ENCODE measurements at places on chromosomes 4 and X.

GRCh38 chrX:2449135-2449886 lies 51.5 kb downstream of the DHRSX start:
- no peak for DNase-seq

- no peak for DNase-seq
Observed at GRCh38 chr4:11605597-11605996, 176.9 kb upstream of the HS3ST1 start.

DNA sequence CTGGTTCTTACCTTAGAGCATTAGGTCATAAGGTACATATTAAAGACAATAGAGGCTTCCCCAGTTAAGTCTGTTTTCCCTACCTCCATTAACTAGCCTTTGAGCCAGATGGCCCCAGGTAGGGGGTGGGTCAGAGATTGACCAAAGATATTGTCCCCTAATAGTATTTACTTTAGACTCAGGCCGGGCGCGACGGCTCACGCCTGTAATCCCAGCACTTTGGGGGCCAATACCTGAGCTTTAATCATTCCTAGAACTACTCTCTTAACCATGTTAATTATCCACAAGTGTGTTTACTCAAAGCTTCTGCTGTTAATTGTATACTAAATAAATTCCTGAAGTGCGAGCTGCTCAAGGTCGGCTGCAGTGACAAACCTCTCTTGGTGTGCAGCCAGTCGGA lies 28.0 kb upstream of the AMBN start:
- DNase-seq = no peak

DNA sequence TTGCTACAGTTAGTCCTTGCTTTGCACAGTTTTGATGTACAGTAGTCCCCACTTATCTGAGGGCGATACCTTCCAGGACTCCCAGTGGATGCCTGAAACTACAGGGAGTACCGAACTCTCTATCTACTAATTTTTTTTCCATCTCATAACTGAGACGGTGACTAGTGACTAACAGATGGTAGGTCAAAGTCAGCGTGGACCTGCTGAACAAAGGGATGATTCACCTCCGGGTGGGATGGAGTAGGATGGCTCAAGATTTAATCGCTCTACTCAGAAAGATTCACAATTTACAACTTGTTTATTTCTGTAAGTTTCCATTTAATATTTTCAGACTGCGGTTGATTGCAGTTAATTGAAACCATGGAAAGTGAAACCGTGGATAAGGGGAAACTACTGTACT lies 655.8 kb downstream of the ZNF674 start:
- DNase-seq = no peak

GRCh38 chr4:183936574-183937345 lies 31.7 kb downstream of the STOX2 start:
- DNase-seq = no peak

- DNase-seq = no peak
Observed at GRCh38 chr4:152039023-152039481, 278.2 kb upstream of the GATB start.

DNA sequence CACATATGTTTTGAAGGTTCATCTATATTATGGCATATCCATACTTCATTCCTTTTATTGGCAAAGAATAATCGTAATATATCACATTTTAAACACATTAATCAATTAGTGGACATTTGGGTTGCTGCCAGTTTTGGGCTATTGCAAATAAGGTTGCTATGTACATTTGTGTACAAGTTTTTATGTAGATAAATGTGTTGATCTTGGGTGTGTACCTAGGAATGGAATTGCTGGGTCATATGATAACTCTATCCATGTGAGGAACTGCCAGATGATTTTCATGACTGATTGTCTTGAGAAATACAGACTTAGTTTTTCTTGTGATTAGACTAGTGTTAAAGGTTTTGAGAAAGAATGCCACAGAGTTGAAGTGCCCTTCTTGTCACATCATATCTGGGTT lies 99.2 kb upstream of the RAB40AL start:
- no peak for DNase-seq

DNA sequence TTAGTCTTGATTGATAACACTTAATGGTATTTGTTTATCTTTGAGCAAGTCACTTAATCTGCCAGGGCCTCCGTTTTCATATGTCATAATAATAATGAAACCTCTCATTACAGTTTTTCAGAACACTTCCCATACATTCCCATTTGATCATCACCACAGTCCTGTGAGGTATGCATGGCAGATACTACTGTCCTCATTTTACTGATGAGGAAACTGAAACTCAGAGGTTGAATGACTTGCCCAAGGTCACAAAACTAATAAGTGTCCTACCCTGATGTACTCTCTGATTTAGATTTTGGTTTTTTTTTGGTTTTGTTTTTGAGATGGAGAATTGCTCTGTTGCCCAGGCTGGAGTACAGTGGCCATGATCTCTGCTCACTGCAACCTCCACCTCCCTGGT lies 25.7 kb downstream of the ZFX start:
- no peak for DNase-seq

DNA sequence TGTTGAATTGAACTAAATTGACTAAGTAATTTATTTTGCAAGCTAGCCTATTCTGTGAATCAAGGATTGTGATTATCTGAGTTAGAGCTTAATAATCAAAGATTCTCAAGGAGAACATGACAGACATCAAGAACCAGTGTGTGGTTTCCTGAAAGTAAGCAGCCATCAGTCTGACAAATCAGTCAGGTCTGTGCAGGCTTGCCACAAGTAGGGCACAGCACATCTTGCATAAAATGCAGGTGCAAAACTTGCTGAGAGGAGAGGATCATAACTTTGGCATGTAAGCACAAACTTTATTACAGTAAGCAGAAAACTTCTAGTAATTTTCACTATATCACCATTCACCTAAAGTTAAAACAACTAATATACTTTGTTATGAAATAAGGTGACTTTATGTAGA lies 22.5 kb downstream of the FAM241A start:
- no peak for DNase-seq

DNA sequence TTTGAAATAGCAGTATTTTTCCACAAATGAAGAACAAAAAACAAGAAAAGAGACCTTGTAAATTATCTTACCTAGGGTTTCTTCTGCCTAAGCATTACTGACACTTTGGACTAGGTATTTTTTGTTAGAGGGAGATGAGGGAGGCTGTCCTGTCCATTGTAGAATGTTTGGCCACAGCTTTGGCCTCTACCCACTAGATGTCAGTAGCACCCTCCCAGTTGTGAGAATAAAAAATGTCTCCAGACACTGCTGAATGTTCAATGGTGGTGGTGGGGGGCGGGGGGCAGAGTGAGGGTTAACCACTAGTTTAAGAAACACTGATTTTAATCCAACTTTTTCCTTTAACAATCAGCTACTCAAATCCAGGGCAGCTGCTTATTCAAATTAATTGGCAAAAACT lies 25.8 kb downstream of the OTUD4 start:
- no peak for DNase-seq

DNA sequence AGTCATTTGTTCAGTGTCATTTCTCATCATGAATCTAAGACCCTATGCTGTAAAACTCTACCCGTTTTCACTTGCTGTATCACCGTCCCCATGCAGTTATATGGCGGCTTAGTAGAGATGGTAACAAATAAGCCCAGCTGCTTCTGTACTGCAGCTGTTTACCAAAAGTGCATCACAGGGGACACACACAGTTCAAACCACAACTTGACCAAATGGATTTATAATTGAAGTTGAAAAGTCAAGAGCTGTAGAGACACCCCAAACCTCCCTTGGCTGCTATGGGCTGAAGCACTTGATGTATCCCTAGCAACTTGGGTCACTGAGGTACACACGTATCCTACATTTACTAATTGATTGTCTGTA lies 219.0 kb upstream of the FGF13 start:
- DNase-seq = no peak

DNA sequence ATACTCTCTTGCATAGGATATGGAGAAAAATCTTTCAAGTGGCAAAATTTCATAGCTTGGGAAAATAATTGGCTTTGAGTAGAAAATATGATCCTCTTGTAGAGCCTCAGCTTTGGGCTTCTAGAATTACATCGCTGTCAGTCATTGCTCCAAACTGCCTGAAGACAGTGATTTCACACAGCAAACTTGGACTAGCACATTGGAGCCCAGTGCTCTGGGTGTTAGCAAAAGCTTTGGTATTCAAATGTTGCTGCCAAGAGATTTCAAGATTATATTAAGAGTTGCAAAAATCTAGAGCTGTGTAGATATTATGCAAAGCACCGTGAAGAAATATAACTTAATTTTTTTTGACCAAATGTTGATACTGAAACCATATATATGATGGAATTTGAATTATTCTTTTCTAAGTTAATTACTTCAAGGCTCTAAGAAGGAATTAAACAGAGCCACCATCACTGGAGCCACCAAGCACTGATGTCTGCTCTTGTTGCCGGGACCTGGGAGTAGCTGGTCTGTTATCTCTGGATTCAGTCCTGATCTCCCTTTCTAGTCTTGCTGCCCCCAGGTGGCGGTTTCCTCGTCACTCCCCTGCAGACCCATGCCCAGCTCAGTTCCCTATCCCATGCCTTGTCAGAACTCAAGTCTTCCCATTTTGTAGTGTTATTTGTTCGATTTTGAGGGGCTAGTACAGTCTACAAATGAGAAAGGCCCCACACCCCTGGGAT lies 260.7 kb upstream of the SFRP2 start:
- no peak for DNase-seq

- no peak for DNase-seq
Observed at GRCh38 chrX:118272242-118272641, 73.7 kb upstream of the WDR44 start.

GRCh38 chr4:71833232-71833900 lies 49.5 kb upstream of the GC start:
- DNase-seq = no peak

- no peak for DNase-seq
Observed at GRCh38 chr4:10205223-10205622, 88.6 kb upstream of the WDR1 start.

- no peak for DNase-seq
Observed at GRCh38 chr4:28435314-28435713, 1574.7 kb downstream of the STIM2 start.

DNA sequence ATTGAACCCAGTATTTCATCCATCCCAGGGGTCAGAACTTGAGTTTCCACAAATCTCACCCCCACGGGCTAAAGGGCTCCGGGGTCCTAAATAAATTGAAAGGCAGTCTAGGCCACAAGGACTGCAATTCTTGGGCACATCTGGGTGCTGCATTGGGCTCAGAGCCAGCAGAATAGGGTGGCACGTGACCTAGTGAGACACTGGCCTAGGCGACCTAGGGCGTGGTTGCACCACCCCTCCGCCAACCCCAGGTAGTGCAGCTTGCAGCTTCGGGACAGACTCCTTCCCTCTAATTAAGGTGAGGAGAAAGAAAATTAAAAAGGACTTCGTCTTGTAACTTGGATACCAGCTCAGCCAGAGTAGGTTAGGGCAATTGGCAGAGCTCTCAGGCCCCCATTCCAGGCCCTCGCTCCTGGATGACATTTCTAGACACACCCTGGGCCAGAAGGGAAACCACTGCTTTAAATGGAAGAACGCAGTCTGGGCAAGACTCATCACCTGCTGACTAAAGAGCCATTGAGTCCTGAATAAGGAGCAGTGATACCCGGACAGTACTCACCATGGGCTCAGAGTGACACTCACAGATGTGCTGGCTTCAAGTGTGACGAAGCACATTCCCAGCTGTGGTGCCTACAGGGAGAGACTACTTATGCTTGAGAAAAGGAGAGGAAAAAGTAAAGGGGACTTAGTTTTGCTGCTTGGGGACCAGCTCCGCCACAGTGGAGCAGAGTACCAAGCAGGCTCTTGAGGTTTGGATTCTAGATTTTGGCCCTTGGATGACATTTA lies 735.4 kb downstream of the FSTL5 start:
- DNase-seq = no peak

DNA sequence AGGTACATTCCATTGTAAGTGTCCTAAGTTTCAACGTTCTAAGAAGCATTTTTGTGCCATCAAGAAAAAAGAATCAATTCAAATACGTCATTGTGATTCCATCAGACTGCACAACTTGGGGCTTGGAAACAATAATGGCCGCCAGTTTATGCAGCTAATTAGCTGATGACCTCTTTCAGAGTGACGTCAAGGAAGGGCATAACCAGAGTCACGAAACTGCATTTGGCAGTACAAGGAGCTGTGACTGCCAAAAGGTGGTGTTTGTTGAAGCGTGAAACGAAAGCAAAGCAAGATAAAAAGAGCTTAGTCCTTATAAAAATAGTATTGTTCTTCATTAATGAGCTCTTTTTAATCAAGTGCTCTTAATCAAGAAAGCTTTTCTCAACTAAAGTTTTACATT lies 81.1 kb upstream of the SH3RF1 start:
- no peak for DNase-seq

GRCh38 chr4:75141162-75141561 lies 208.2 kb downstream of the PARM1 start:
- DNase-seq = no peak

- DNase-seq = no peak
Observed at GRCh38 chr4:79155336-79155735, 170.5 kb downstream of the NAA11 start.

GRCh38 chr4:85482010-85482738 lies 7.2 kb downstream of the ARHGAP24 start:
- DNase-seq = no peak

GRCh38 chrX:9327747-9328145 lies 137.1 kb upstream of the TBL1X start:
- no peak for DNase-seq

DNA sequence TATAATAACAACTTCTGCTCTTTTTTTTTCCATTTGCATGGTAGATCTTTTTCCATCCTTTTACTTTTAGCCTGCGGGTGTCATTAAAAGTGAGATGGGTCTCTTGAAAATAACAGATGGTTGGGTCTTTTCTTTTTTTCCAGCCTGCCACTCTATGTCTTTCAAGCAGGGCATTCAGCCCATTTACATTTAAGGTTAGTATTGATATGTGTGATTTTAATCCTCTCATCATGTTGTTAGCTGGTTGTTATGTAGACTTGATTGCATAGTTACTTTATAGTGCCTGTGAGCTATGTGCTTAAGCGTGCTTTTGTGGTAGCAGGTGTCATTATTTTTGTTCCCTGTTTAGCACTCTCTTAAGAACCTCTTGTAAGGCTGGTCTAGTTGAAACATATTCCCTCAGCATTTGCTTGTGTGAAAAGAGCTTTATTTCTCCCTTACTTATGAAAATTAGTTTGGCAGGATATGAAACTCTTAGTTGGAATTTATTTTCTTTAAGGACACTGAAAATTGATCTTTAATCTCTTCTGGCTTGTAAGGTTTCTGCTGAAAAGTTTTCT lies 326.1 kb downstream of the SH3BGRL start:
- DNase-seq = no peak

- DNase-seq = no peak
Observed at GRCh38 chrX:87409113-87409841, 108.3 kb upstream of the KLHL4 start.

DNA sequence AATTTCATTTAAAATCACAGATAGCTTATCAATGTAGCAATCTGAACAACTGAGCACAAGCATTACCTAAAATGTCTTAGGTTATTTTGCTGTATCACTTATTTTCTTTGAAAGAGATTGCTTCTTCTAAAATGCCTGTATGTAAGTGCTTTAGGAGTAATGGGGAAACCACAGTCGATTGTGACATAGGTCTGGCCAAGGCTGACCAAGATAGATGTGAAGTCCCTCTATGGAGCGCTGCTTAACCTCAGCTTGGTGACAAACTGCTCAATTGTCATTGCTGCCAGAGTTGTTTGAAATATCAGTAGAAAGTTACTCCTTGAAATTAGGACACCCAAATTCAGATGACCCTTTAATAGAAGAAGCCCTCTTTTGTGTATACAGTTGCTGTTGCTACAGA lies 401.9 kb upstream of the NDST4 start:
- no peak for DNase-seq
